ENCODE measurements at places on chromosomes 7 and 10. TPM values are rescaled to one million over a fixed set of nuclear protein-coding genes. Genes with fewer than 3 reads are reported as not detected.

GARIN1A gene
- total RNA-seq, result 2.8 TPM

MDFIC gene
- 72.2 TPM for total RNA-seq

DNA sequence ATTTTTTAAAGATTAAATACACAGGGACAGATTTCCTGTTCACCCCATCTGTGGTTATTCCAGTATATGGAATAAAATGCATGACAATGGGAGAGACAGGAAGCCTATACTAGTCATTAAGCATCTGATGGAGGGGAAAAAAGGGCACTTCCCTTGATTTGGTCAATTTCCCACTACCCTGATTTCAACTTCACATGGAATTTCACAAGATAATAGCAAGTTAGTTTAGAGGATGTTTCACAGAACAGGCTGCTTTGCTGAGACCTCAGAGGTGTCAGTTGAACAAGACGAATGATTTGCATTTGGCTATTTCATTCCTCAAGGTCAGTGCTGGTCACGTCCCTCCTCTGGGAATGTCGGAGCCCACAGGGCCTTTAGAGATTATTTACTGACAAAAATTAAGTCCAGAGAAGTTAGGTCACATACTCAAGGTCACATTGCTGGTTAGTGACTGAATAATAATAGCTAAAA lies 4.7 kb upstream of the ITPRIP start:
- DNase-seq, result no peak

DNA sequence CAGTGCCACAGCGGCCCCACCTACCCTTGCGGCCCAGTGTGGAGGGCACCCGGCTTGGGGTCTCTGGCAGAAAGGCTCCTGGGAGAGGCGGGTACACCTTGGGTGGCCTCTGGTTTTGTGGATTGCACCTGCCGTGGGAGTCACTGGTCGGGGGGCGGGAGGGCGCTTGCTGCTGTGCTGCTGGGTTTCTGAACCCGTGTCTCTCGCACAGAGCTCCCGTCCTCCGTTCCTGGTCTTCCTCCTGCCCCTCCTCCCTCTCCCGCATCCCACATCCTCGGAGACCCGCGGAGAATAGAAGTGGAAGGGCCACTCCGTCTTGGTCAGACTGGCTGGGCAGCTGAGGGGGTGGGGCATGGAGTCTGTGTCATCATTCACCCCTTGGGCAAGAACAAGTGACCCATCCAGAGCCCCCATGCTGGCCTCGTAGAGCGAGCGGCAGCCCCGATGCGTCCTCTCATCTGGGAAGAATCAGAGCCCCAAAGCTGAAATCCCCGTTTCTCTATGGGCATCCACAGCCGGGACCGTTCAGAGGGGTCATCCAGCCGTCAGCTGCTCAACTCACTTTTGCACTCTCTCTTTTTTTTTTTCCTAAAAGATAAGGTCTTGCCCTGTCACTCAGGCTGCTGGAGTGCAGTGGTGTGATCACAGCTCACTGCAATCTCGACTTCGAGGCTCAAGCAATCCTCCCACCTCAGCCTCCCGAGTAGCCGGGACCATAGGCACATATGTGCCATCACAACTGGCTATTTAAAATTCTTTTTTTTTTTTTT lies 4.0 kb downstream of the MAFK start:
- DNase-seq, result no peak

LOXL4 gene
- total RNA-seq, result 13.0 TPM

UNC5B gene
- total RNA-seq, result 5.2 TPM

GRCh38 chr10:68800211-68800610 lies 27.1 kb upstream of the STOX1 start:
- DNase-seq, result no peak

DNA sequence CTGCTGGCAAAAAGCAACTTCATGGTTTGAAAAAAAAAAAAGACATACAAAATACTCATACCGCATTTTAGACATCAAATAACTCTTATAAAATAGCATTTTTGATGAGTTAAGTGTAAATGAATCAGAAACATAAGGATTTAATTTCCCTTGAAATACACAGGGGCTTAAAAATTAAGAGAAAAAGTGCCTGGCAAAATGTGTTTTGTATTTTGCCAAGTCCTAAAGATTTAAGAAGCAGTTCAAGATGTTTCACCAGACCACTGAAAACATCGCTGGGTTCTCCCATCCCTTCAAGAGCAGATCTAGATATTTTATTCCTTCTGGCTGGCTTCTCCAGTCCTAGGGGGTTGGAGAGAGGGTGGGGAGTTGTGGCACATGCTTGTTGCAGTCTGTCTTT lies 396.4 kb downstream of the INHBA start:
- no peak for DNase-seq

GRCh38 chr10:112857493-112857892 lies 92.6 kb upstream of the TCF7L2 start:
- no peak for DNase-seq

DNA sequence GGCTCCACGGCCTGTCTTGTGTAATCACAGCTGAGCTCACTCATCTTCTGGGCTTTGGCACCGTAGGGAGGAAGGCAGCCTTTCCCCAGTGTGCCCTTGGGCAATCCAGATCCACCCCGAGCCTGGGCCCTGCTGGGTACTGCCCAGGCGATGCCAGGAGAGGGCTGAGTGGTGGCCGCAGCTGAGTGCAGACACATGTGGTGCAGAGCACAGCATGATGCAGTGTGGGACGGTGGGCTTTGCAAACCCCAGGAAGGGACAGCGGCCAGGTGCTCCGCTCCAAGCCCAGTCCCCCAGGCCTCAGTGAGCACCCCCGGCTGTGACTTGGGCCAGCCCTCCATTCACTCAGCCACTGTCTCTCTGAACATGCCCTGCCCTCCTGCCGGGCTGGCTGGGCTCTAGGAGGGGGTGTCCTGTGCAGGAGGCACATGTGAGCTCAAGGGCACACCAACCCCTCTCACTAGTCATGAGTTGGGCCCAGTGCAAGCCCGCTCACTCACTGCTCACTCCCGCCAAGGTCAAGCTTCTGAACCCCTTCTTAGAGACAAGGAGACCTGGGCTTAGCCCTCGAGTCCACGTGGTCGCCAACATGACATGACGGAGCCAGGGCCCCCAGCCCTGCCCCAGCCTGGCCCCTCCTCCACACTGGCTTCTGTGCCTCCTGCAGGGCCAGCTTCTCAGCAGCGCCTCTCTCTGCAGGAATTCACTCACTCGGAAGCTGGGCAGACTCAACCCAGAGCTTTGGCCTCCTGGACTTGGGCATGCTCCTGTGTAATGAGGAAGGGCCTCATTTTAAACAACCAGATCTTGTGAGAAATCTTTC lies 77.5 kb upstream of the INSIG1 start:
- DNase-seq, result no peak

RARRES2 gene
- 433 TPM for total RNA-seq

LIPF gene
- not detected for total RNA-seq

- no peak for DNase-seq
These were observed 324.0 kb downstream of the WDR37 start for GRCh38 chr10:1380088-1380671.

PRPS1L1 gene
- not detected for total RNA-seq

DNA sequence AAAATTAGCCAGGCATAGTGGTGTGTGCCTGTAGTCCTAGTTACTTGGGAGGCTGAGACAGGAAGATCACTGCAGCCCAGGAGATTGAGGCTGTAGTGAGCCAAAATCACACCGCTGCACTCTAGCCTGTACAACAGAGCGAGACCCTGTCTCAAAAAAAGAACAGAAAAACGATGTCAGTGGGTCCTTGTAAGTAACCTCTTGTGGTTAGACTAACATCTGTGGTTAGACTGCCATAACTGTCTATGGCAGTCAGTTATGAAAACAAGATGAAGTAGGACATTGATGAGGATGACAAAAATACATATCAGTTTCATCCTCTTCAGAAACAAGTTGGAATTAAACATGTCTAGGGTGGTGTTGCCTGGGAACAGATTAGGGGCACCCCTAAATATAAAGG lies 53.3 kb downstream of the AKAP9 start:
- DNase-seq, result no peak

BTBD16 gene
- not detected for total RNA-seq

GRCh38 chr7:30862995-30863705 lies 48.5 kb upstream of the AQP1 start:
- DNase-seq, result no peak

DNA sequence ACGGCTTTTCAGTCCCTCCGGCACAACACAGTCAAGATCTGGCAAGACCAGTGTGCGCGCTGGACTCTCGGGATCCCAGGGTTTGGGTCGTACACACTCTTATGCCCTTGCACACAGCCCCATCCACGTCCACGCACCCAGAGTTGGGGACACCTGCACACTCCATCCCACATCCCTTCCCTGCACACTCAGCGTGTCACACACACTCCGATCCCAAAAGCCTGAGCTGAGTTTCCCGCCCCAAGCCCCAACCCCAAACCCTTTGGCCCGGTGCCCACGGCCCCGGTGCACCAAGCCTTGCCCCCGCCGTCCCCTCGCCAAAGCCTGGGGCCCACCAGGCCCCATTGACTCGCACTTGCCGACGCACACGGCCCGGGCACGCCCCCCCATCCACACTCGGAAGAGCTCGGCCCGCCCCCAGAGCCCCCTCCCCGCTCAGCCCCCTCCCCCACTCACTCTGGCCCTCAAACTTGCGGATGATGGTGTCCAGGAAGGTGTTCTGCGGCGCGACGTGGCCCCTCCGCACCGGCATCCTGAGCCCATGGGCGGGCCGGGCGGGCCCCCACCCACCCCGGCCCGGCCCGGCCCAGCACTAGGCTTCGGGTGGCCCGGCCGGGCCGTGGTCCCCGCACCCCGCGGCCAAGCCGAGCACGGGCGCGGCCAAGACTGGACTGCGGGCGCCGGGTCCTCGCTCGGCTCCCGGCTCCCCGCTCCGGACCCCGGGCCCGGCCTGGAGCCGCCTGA lies 567 bp downstream of the KCNH2 start:
- DNase-seq, result no peak

CCDC146 gene
- total RNA-seq, result 12.5 TPM

TET1 gene
- 5.9 TPM for total RNA-seq

NODAL gene
- not detected for total RNA-seq

SPDYE16 gene
- total RNA-seq, result not detected

GRCh38 chr7:41869091-41869490 lies 166.2 kb upstream of the INHBA start:
- DNase-seq, result no peak

CAV2 gene
- total RNA-seq, result 156 TPM

DNA sequence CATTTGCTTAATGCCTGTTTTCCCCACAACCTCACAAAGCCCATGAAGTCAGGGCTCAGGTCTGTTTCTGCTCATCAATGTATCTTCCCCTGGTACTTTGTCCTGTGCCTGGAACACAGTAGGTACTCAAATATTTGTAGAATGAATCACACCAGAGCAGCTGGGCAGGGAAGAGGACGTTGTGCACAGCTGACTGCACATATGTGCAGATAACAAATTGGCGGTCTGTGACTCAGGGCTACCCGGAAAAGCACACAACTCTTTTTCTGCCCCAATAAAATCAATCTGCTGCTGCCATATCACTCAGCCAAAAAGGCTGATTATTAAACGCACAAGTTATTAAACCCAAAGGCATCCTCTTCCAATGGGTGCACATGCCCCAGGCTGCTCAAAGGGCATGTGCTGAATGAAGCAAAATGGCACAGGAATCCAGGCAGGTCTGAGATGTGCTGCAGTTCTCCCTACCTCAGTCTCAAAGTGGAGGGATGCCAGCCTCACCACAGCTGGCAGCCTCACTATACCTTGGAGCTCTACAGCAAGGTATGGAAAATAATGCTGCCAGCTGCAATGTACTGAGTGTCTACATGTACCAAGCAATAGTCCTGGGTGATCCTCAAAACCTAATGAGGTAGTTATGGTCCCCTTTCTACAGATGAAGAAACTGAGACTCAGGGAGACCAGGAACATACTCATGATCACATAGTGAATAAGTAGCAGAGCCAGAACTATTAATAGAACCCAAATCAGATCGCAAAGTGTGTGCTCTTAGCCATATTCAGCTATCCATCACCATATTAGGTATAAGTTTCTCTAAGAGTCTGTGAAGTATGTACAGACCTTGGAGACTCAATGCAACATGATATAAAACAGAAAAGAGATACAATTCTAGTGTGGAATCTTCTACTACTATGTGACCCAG lies 43.4 kb downstream of the SORBS1 start:
- no peak for DNase-seq

ARL4A gene
- total RNA-seq, result 44.1 TPM

DNA sequence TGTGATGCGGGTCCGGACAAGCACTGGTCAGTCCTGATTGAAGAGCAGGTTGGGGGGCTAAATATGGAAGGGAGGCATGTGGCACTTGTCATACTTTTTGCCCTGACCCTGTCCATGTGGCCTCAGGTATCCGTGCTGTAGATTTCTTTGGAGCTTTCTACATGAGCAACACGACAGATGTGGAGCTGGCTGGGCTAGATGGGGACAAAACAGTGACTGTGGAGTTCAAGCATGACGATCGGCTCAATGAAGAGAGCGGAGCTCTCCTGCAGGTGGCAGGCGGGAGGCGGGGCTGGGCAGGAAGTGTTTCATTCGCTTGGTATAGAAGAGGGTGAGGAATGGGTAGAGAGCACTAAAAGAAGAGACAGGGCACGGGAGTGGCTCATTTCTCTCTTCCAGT lies 13.0 kb upstream of the CHCHD1 start:
- no peak for DNase-seq

GRCh38 chr7:27917119-27917518 lies 177.2 kb downstream of the TAX1BP1 start:
- no peak for DNase-seq

DNA sequence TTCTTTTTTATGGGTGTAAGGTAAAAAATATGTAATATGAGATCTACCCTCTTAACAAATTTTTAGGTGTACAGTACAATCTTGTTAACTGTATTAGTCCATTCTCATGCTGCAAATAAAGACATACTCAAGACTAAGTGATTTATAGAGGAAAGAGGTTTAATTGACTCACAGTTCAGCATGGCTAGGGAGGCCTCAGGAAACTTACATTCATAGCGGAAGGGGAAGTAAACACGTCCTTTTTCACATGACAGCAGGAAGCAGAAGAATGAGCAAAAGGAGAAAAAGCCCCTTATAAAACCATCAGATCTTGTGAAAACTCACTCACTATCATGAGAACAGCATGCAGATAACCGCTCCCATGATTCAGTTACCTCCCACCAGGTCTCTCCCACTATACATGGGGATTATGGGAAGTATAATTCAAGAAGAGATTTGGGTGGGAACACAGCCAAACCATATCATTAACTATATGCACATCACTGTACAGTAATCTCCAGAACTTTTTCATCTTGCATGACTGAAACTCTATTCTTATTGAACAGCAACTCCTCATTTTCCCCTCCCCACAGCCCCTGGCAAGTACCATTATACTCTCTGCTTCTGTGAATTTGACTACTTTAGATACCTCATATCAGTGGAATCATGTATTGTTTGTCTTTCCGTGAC lies 127.4 kb downstream of the WNT2 start:
- DNase-seq, result no peak

RBP3 gene
- not detected for total RNA-seq

SNX10 gene
- 65.6 TPM for total RNA-seq

CALHM1 gene
- not detected for total RNA-seq

CCDC172 gene
- total RNA-seq, result not detected

NYAP1 gene
- total RNA-seq, result 2.4 TPM

POM121C gene
- 17.7 TPM for total RNA-seq

NKX1-2 gene
- not detected for total RNA-seq

CYP3A7 gene
- 0.60 TPM for total RNA-seq

DNA sequence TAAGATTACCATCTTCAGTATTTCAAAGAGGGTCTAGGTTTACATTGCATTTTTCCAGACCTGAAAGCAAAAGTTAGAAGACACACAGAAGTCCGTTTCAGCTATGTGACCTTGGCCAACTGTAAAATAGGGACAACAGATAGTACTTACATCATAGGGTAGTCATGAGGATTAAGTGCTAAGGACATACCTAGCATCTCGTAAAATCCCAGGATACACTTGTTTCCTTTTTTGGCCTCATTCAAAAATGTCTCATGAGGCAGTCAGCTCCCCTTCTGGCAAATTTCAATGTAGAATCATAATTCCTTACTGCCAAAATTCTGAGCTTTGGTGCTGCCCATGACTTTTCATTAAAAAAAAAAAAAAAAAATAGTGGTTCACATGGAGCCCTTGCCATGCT lies 6.4 kb upstream of the DUSP5 start:
- no peak for DNase-seq
